ENCODE measurements at places on chromosomes 7 and 10.

- DNase-seq = no peak
Measured at GRCh38 chr7:102289057-102289456, 2.4 kb downstream of the SH2B2 start.

DNA sequence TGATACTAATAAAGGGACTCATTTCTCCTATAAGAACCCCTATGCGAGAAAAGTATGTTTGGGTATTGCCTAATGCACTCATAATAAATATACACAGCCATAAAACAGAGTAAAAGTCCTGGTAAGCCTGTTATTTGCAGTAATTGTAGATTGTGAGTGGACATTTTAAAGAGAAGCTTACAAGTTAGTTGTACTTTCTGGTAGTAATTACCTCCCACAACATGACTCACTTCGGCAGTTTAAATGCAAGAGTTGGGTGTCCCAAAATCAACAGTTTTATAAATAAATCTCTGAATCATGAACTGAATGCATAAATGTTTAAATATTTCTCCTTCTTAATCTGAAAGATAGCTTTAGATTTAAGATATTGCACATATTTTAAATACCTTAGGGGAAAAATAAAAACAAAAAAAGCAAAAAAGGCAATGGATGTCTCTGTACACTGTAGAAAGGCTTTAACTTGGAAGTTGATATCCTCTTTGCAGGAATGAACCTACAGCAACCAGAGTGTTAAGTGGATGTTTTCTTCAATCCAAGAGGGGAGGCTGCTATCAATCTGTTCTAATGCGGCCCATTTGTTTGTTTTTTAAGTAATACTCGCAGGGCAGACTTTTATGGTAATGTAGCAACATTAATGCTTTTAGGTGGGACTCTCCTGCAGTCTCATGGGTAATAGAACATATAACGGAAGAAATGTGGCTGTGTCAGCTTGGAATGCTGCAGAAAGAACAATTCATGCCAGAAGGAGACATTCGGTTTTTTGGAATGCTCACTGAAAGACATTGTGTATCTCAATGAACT, 57.3 kb upstream of the ZEB1 start:
- no peak for DNase-seq

DNA sequence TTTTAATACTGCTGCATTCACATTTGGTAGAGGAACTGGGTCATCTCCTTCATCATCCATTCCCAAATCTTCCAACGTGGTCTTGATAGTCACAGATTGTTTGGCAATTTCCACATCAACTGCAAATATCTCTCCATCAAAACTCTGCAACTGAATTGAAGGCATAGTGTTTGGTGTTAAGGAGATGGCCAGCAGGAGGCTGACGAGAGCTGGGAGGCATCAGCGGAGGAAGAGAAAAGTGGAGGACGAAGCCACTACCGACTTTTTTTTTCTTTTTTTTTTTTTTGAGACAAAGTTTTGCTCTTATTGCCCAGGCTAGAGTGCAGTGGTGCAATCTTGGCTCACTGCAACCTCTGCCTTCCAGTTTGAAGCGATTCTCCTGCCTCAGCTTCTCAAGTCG, 205.0 kb upstream of the KCTD7 start:
- no peak for DNase-seq

- no peak for DNase-seq
Measured at GRCh38 chr7:105816954-105817615, 59.3 kb downstream of the ATXN7L1 start.

DNA sequence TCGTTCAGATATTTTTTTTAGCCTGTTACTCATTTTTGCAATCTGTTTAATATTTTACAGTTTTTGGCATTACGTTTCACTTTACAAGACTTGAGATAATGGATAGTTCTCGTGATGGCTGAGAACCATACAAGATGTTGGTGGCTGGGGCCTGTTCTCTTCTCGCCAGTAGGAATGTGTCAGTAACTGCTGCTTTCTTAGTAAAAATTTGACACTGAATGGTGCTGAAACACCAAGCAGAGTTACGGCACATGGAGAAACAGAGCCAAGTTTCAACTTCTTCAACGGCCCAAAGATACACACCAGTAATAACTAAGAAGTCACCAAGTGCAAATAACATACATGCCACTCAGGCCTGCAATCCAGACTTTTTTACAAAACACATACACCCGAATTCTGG, 130.4 kb downstream of the NRP1 start:
- no peak for DNase-seq
